Effector CD8-positive, alpha-beta T cell (primary cell): ENCODE measurements at places on chromosomes 1 and 21.
A peak's percentile ranks its signal among the peaks of the same experiment; 100 is the strongest.

GRCh38 chr1:230186003-230186863 lies 119.2 kb downstream of the GALNT2 start:
- no peak for DNase-seq

DNA sequence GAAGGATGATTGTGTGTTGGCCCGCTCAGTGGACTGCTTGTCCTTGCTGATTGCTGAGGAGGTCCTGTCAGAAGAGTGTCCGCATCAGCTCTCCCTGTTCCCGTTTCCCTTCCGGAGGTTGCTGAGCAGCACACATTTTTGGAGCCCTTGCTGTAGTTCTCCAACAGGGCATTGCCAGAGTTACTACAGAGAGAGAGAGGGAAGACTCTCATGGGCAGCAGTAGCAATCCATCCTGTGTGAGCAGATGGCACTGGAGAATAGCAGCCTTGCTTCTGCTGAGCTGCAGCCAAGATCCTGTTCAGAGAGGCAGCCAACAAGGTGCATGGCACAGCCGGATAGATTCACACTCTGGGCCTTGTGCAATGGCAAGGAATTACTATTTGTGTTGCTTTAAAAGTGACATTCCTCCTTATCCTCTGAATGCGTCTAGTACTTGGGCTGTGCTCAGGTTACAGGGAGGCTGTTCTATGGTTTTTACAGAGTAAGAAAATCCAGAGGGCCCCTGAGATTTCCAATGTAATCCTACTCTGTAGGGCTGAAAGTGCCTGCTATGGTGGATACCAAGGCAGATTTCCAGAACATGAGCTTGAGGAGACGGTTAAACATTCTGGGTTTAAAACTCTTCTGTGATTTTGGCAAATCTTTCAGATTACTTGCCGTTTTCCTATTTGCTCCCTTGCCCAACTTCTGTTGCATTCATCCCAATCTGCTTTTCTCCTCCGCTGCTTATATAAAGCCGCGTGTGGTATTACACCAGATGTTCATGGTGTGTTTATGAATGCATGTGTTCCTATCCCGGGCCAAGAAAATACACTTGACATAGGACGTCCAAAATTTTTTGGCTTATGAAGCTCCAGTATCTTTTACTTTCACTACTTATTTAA lies 27.4 kb downstream of the AK4 start:
- DNase-seq: no peak

DNA sequence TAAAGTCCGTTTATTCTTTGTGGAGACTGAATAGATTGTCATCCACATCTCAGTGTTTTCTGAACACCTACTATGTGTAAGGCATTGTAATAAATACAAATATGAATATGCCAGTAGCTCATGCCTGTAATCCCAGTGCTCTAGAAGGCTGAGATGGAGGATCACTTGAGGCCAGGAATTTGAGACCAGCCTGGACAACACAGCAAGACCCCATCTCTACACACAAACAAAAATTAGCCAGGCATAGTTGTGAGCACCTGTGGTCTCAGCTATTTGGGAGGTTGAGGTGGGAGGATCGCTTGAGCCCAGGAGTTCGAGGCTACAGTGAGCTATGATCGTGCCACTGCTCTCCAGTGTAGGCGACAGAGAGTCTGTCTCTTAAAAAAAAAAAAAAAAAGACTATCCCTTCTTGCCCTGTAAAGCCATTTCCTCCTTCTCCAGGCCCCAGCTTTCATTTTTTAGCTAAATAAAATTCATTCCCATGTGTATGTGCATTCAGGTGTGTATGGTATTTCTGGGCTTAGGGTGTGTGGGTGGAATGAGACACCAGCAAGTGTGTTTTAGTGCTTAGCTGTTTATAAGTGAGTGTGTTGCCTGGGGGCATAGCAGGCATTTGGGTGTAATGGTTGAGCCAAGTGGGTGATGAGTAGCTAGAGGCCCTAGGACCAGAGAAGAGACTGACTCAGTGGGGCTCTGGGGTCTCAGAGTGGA lies 7.8 kb downstream of the CELSR2 start:
- no peak for DNase-seq

DNA sequence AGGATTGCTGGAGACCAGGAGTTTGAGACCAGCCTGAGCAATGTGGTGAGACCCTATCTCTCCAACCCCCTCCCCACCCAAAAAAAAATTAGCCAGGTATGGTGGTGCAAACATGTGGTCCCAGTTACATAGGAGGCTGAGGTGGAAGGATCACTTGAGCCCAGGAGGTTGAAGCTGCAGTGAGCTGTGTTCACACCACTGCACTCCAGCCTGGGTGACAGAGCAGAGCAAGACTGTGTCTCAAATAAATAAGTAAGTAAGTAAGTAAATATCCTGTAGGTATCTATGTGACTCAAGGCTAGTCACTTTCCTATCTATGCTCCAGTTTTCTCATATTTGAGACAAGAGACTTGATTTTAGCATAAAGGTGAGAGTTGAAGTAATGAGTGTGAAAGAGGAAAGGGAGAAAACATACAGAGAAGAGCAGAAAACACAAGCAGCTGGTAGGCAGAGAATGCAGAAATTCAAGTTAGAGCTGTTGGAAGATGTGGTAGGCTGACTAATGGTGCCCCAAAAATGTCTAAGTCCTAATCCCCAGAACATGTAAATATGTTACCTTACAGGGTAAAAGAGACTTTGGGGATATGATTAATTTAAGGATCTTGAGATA lies 7.5 kb downstream of the PPP1R12B start:
- DNase-seq: no peak

GRCh38 chr1:51512120-51512519 lies 6.9 kb downstream of the EPS15 start:
- DNase-seq: no peak

- DNase-seq: no peak
Measured at GRCh38 chr1:54777431-54777830, 13.1 kb upstream of the PARS2 start.

GRCh38 chr1:77706321-77706720 lies 23.9 kb upstream of the ZZZ3 start:
- no peak for DNase-seq

GRCh38 chr1:21217812-21218596 lies 41.3 kb upstream of the EIF4G3 start:
- DNase-seq: peak; percentile 6

DNA sequence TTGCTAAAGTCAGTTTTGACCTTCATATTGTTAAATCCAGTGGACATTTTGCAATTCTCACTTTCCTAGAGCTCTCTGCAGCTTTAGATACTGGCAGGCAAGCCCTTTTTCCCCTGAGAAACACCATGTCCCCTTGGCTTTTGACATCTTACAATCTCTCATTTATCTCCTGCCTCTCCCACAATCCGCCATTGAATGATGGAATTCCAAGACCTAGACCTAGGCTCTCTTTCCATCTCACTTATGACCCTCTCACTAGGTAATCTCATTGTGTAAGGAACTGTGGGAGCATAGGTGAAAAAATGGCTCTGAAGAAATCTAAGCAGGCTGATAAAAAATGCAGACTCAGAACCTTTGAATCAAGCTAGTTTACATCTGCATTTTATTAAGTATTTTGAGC lies 2.0 kb downstream of the KYAT3 start:
- DNase-seq: no peak

- no peak for DNase-seq
Measured at GRCh38 chr1:109623601-109624161, 4.0 kb downstream of the AMPD2 start.

- DNase-seq: no peak
Measured at GRCh38 chr1:183685112-183685713, 32.1 kb upstream of the APOBEC4 start.

- DNase-seq: no peak
Measured at GRCh38 chr1:67191668-67192520, 25.6 kb downstream of the IL23R start.

- no peak for DNase-seq
Measured at GRCh38 chr1:18637511-18637960, 6.9 kb downstream of the PAX7 start.

GRCh38 chr1:19258353-19258752 lies 6.7 kb downstream of the MRTO4 start:
- no peak for DNase-seq

- no peak for DNase-seq
Measured at GRCh38 chr1:5580926-5581325, 411.3 kb downstream of the NPHP4 start.

DNA sequence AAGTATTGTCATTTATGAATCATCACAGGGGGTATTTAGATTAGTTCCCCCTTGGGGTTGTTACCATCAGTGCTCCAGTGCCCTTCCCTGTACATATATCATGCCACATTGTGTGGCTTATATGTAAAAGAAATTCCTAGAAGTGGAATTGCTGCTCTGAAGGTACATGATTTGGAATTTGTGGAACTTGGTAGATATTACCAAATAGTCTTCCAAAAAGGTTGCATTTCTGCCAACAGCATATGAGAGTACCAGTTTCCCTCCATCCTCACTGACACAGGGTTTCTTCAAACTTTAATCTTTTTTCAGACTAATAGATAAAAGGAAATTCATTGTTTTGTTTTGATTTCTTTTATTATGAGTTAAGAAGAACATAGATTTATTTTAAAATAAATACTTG lies 41.3 kb downstream of the AKNAD1 start:
- no peak for DNase-seq

DNA sequence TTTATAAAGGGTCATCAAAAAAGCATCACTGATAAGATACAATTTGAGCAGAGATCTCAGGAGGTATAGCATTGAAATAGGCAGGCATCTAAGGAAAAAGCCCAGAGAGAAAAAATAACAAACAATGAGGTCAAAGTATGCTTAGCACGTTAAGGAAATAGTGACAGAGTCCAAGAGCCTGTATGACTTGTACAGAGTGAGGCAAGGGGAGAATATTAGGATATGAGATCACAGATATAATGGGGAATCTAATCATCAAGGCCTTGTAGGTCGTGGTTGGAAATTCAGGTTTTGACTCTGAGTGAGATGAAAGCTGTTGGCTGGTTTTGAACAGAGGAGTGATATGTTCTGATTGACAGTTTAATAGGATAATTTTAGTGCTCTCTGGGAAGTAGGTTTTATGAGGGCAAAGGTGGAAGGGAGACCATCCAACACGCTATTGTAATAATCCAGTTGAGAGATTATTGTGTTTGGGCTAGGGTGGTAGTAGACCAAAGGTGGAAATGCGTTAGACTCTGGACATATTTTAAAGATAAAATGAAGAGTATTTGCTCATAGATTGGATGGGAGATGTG lies 644.6 kb upstream of the TMPRSS15 start:
- DNase-seq: no peak

- DNase-seq: no peak
Measured at GRCh38 chr21:32214654-32215305, 64.1 kb downstream of the MIS18A start.

- DNase-seq: no peak
Measured at GRCh38 chr1:230401763-230402294, 24.3 kb downstream of the PGBD5 start.

DNA sequence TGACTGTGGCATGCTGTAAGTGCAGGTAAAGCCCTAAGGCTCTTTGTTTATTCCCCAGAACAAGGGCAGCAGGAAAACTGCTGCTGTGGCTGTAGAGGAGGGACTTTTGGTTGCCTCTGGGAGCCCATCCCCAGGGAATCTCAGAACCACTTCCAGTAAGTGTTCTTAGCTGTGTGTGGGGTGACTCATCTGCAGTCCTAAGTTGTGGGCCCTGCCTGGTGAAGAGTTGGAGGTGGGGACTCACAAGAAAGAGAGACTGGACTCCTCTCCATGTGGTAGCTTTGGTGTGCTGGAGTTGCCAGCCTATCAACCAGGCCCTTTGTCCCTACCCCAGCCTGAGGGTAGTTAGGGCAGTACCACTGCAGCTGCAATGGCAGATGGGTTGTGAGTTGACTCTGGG lies 24.0 kb upstream of the DENND1B start:
- no peak for DNase-seq

- no peak for DNase-seq
Measured at GRCh38 chr21:40278345-40278744, 411.1 kb downstream of the PCP4 start.

- DNase-seq: no peak
Measured at GRCh38 chr1:41733021-41733420, 185.7 kb downstream of the HIVEP3 start.

DNA sequence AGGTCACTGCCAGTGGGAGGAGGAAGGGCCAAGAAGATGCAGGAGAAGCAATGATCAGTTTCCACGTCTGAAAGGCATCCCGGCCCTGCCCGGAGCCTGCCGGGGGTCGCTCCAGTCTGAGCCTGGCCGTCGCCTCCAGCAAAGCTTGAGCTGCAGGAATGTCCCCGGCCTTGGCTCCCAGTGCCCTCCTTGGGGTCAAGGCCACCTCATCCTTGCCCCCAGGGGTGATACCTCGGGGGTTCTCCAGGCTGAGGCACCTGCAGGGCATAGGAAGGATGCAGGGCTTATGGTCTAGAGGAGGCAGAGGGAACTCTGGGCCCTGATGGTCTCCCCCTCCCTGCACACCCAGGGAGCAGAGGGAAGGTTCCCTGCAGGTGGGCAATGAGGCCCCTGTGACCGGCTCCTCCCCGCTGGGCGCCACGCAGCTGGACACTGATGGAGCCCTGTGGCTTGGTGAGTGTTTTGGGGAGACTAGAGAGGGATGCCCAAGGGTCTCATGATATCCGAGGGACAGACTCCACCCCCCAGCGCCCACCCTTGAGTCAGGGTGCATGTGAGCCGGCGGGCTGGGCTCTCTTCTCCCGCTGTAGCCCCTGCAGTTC lies 19.9 kb downstream of the RNF223 start:
- DNase-seq: no peak

- peak; percentile 72 for DNase-seq
Measured at GRCh38 chr1:110630839-110631663, 24.9 kb upstream of the KCNA2 start.

DNA sequence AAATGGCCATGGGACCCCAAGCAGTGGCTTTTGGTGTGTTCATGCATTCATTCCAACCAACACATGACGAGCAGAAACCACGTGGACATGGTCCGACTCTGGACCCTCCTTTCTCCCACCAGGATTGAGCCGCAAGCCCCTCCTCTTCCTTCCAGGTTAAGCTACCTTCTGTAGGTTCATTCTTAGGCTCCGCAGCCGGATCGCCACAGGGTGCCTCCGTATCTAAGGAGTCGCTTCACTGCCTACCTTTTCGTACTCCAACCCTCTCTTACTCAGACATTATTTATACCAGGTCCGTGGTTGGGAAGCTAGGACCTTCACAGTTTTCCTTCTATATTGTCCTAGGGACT lies 63.6 kb downstream of the RHBG start:
- no peak for DNase-seq

GRCh38 chr1:238619652-238620051 lies 728.9 kb upstream of the ZP4 start:
- DNase-seq: no peak

- no peak for DNase-seq
Measured at GRCh38 chr1:167726008-167726407, 4.2 kb downstream of the MPZL1 start.
